ENCODE measurements at places on chromosomes 7 and 10.

DNA sequence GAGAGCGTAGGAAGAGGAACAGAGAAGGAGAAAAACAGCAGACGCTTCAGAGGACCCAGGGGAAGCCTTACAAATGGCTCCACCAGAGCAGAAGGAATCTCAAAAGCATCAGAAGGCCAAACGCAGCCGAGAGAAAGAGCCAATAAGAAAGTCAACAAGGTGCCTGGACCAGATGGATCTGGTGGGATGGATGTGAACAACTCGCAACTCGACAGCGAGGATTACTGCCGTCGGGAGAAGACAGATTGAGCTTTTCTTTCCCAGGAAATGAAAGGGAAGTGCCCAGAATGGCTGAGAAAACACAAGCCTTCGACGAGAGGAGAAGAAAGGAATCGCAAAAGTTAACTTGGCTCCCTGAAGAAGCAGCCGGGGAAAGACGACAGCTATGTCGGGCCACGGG lies 132.8 kb upstream of the MGMT start:
- DNase-seq = no peak

- no peak for DNase-seq
Observed at GRCh38 chr10:48632166-48632565, 27.3 kb upstream of the ARHGAP22 start.

DNA sequence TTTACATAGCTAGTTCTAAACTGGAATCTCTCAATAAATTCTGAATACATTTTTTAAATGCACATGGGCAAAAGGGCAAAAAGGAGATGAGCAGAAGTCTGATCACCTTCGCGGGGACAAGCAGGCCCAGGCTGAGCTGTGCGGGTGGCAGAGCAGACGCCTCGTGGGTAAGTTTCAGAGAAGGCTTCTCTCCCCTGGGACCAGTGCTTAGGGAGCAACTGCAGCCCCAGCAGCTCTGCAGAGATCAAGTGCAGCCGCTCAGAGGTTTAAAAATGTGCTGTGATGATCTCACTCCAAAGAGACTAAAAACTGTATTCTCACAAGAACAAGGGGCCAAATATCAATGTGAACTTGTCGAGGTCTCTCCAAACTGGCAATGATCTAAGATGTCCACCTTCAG lies 264.3 kb upstream of the RNF32 start:
- no peak for DNase-seq

DNA sequence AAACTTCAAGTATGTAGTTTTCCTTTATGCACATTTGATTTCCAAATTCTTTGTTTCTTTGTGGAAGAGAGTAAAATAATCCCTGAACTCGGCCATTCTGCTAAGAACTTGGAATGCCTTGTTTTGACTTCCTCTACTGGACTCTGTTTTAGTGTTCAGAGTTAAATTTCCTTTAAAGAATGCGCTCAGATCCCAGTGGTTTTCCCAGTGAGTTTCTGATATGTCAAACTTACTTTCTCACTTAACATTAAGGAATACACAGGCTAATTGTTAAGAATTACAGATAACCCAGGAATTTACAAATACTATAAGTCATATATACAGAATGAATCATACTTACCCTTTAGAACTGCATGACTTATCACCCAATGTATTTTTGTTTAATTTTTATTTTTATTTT lies 1067.6 kb upstream of the CELF2 start:
- DNase-seq = no peak

DNA sequence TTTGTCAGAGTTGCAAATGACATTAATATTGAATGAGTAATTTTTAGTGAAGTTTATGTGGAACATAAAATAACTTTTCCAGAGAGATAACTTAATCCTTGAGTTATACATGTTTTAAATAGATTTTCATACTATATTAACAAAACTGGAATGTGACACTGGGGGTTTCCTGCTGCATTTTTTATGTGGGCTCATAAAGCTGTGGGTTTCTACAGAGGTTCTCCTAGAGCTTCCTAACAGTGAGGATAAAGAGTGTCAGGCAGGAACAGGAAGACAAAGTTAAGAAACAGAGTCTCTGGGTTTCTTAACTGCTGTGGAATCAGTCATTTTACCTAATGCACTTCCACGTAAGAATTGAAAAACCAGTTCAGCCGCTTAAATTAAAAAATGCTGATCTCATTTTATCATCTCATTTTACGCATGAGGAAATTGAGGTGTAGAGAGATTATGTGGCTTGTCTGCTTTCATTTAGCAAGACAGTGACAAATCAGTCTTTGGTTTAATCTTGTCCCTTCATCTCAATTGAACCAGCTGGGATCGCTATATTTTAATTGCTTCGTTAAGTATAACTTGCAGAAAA lies 5.0 kb downstream of the CD36 start:
- no peak for DNase-seq

GRCh38 chr10:81874875-81875466 lies at the start of gene NRG3:
Gene NRG3 (plus strand): TSS chr10:81875194.
- no peak for DNase-seq

DNA sequence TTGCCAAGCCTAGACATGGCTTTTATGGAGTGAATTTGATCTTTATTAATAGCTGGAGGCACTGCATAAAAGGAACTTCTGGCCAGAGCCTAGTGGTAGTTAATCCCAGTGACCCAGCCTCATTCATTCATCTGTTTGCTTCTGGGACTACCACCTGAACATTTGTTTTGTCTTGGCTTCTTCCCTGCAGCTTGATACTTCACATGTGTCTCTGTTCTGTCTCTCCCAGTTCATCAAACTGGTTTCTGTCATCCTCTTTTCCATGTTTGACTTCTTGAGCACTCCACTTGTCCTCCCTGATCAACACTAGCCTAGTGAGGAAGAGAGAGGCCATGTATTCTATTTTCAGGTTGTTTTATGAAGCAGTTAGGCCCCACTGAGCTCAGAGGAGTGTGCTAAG lies 163.6 kb downstream of the NRG3 start:
- DNase-seq = no peak

DNA sequence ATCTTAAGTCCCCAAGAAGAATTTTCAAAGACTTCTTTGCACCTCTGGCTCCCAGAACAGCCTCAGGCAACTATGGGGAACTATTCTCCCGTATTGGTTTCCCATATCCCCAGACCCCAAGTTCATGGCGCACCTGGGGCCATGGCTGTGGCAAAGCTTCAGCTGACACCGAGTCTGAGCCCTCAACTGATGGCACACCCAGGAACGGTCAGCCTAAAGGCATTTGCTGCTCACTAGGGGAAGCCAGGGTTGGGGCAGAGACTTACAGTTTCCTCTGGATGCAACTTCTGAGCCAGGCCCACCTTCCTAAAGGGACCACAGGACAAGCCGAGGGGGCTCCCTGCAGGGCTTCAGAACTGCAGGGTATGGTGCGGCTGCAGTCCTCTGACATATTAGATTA lies 13.7 kb upstream of the CPA1 start:
- no peak for DNase-seq

DNA sequence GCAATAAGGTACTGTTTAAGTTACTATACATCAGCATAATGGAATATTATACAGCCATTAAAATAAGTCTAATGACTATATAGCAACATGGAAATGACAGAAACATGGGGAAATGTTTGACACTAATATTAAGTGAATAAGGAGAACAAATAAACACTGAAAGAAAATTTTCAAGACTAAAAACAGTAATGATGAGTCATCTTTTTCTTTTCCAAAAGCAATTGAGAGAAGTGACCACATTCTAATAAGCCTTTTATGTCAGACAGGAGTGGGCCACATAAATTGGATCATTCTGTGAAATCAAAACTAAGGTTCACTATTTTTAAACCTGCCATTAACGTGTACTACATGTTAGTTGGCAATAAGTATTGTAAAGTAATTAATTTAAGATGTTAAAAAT lies 187.5 kb downstream of the AHR start:
- DNase-seq = no peak

- DNase-seq = no peak
Observed at GRCh38 chr10:16965344-16965616, 148.1 kb upstream of the RSU1 start.

- DNase-seq = no peak
Observed at GRCh38 chr10:15814565-15814964, 45.7 kb downstream of the MINDY3 start.

GRCh38 chr10:44261710-44262455 lies 123.0 kb downstream of the CXCL12 start:
- DNase-seq = no peak

GRCh38 chr7:70925411-70926115 lies 206.4 kb upstream of the GALNT17 start:
- no peak for DNase-seq

- DNase-seq = no peak
Observed at GRCh38 chr7:64879086-64879730, 23.9 kb upstream of the ZNF273 start.

GRCh38 chr10:9743639-9744038 lies 1274.0 kb upstream of the CELF2 start:
- no peak for DNase-seq

- no peak for DNase-seq
Observed at GRCh38 chr10:49568235-49568634, 29.3 kb upstream of the ERCC6 start.

GRCh38 chr10:43258211-43258561 lies 8.7 kb downstream of the RASGEF1A start:
- no peak for DNase-seq

DNA sequence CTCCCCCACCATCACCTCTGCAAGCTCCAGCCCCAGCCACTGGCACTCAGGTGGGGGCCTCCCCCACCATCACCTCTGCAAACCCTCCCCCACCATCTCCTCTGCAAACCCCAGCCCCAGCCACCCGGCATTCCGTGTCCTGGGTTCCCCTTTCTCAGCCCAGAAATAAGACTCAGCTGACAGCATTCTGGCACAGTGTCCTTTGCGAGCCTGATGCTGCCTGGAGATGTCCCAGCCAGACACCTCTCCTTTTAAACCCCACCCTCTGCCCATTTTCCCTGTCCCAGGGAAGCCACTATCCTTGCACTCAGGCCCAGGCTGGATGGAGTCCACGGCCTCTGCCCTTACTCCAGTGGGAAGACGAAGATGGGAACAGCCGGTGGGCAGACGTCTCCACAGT lies 49.8 kb downstream of the ELFN1 start:
- no peak for DNase-seq

GRCh38 chr10:104434601-104435000 lies 81.0 kb downstream of the CFAP58 start:
- no peak for DNase-seq

DNA sequence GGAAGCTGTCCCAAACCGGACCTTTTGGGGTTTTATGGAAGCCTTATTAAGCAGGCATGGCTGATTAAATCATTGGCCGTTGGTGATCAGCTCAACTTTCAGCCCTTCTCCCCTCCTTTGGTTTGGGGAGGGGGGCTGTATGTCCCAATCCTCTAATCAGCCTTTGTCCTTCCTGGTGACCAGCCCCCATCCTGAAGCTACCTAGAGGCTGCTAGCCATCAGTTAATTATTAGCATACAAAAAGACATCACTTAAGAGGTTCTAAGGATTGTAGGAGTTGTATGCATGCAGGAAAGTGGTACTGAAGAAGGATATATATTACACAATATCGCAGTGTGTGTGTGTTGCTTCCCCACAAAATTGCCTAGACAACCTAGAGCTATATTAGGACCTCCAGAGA lies 553.3 kb upstream of the FZD8 start:
- no peak for DNase-seq

- peak; percentile 72 for DNase-seq
Observed at GRCh38 chr10:133261726-133262325, 14.8 kb downstream of the ADAM8 start.

- DNase-seq = no peak
Observed at GRCh38 chr7:118158766-118159165, 25.2 kb upstream of the LSM8 start.

DNA sequence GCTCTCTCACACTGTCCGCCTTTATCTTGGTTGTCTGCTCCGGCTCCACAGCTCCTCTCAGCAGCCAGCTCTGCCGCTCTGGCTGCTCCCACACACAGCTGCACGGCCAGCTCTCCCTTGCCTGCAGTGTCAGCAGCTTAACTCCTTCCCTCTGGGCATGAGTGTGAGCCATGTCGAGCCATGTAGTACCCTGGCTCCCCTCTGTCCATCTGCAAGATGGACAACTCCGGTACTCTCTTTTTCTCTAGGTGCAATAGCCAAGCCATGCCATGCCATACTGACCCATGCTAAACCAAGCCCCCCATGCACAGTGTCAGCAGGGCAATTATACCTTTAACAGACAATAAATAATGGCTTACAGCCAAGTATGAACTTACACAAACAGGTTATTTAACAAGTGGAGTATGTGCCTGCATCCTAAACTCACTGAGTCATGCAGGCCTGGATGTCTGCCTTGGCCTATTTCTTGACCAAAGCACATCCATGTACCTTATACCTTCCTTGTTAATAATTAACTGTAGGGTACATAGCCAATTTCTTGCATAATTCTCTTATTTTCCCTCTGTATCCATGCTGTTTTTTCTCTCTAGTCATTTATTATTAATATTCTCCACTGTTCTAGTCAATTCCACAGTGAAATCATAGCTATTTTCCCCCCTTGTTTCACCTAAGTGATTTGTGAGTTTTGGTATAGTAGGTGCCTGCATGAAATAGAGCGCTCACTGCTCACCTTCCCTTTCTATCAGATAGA lies 170.9 kb downstream of the CDK14 start:
- DNase-seq = no peak

DNA sequence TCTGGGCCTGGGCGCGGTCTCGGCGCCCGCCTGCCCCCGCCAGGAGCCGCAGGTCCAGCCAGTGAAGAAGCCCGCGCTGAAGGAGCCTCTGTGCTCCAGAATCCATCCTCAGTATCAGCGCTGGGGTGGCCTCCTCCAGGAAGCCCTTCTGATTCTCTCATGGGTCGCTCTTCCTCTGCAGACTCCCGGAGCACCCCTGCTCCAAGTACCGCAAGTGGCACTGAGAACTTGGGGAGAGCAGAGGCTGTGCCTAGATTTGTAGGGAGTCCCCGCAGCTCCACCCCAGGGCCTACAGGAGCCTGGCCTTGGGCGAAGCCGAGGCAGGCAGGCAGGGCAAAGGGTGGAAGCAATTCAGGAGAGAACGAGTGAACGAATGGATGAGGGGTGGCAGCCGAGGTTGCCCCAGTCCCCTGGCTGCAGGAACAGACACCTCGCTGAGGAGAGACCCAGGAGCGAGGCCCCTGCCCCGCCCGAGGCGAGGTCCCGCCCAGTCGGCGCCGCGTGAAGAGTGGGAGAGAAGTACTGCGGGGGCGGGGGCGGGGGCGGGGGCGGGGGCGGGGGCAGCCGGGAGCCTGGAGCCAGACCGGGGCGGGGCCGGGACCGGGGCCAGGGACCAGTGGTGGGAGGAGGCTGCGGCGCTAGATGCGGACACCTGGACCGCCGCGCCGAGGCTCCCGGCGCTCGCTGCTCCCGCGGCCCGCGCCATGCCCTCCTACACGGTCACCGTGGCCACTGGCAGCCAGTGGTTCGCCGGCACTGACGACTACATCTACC lies at the start of gene ALOX5:
Gene ALOX5, plus strand, starts transcription at position 641 of the 774 bp plus-strand sequence. Its CDS starts 64 bp downstream, at position 705.
- no peak for DNase-seq

- DNase-seq = no peak
Observed at GRCh38 chr7:153628406-153628805, 423.8 kb upstream of the DPP6 start.

Measured in stimulated activated CD4-positive, alpha-beta T cell treated with anti-CD3 and anti-CD28 coated beads, Interleukin-12 subunit alpha, Interleukin-12 subunit beta, amount 100 ng/mL, for 24 hours (primary cell).